Right atrium auricular region (tissue), 2 donors: ENCODE measurements at places on chromosomes 3 and 15.

GRCh38 chr15:97963779-97964178, 3.3 kb downstream of the ARRDC4 start:
- no peak for DNase-seq

DNA sequence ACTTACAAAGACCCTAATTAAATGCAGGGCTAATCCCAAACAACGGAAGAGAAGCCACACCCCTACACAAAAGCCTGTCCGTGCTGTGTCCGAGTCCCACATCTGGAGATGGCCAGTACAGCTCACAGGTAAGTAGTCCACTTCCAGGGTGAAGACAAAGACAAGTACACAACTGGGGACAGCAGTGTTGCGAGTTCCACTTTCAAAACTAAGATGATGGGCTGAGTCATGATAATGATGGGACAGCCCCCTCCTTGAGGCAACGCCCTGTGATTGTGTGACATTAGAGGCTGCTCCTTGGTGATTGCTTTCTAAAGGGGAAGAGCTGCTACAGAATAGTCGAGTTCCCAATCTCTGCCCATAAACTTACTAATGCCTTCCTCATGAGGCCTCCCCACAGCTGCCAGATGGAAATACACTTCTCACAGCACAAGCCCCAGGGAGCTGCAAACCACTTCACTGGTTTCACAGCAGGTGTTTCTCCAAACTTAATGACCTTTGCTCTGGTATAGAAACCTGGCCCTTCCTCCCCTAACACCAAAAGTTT, 27.6 kb downstream of the RFT1 start:
- peak; percentile 63 for DNase-seq

GRCh38 chr3:151839313-151839631, 25.4 kb downstream of the AADAC start:
- no peak for DNase-seq

DNA sequence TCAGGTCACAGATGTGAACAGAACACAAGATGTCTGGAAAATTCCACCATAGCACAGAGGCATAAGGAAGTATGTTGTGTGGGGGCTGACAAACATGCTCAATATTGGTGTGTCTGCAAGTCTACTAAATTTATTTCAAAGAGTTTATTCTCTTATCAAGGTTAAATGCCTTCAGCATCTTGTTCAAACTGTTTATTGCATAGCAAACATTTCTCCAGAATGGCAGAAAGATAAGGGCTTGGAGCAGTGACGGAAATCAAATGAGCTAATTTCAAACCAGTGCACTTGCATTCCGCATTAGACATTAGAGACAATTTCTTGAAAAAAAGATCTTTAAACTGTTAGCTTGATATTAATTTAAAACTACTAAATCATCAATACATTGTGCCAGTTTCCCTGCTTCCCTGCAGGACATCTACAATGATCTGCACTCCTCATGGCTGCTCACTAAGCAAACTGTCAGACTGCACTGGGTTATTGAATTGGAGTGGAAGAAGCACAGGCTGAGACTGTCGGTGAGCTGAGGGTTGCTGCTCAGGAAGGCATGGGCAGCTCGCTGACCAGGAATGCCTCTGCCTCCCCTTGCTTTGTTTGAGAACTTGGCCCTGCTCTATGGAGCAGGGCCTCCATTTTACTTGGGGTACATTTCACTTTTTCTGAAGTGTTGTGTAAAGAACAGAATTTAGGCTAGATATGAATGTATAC, 89.4 kb downstream of the KCNAB1 start:
- DNase-seq: no peak

DNA sequence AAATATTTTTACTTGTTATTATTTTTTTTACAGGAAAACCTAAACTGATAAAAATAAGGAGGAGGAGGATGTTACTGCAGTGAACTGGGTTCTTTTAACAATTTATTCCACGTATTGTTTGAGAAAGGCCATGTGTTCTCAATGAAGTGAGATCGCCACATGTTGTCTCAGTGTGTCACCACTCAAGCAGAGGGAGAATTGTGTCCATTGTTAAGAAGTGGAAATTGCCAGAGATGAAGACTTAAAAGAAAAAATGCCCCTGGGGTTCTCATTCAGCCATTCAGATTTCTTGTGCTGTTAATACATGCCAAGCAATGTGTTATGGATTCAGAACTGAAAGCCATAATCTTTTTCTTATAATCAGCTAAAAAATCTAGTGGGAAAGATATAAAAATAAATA, 297.1 kb downstream of the NSUN3 start:
- no peak for DNase-seq

- no peak for DNase-seq
Measured at GRCh38 chr3:13702286-13702685, 153.4 kb downstream of the FBLN2 start.

GRCh38 chr3:28042707-28043106, 198.7 kb upstream of the CMC1 start:
- no peak for DNase-seq

DNA sequence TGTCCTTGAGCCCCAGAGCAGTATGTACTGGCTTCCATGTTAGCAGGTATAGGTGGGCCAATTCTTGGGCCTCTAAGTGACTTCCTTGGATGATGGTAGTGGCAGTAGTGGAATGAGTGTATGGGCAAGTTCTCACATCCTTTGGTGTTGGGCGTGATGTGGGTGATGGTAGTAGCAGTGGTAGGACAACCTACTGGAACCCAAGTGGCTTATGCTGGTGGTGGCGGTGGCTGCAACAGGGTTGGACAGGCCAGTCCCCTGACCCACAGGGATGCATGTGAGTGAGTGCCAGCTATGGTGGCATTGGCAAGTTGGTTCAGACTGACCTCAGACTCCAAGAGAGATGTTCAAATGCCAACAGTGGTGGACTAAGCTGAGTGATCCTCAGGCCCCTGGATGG, 1228.2 kb downstream of the ROBO2 start:
- no peak for DNase-seq

DNA sequence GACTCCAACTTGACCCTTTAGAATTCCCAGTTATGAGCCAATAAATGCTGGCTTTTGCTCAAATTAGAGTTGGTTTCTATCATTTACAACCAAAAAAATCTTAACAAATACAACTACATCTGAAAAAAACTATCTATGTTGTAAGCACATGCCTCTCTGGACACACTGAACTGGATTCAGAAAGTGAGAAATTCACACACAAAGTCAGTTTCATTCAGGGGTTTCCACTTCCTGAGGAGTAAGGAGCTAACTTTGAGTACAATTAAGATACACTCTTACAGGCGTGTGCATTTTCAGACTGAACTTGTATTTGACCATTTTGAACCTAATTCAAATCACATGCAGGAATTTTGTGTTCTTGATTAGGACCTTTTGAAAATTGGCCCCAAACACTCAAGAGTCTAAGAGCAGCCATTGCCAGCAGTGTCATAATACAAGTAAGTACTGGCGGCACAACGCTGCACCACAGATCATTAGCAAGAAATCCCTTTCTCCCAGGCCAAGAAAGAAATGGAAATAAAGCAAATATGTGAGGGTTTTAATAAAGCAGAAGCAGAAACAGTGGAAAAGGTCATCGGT, 31.2 kb downstream of the LINS1 start:
- DNase-seq: no peak

- no peak for DNase-seq
Measured at GRCh38 chr3:49868862-49869466, 742 bp downstream of the CAMKV start.

DNA sequence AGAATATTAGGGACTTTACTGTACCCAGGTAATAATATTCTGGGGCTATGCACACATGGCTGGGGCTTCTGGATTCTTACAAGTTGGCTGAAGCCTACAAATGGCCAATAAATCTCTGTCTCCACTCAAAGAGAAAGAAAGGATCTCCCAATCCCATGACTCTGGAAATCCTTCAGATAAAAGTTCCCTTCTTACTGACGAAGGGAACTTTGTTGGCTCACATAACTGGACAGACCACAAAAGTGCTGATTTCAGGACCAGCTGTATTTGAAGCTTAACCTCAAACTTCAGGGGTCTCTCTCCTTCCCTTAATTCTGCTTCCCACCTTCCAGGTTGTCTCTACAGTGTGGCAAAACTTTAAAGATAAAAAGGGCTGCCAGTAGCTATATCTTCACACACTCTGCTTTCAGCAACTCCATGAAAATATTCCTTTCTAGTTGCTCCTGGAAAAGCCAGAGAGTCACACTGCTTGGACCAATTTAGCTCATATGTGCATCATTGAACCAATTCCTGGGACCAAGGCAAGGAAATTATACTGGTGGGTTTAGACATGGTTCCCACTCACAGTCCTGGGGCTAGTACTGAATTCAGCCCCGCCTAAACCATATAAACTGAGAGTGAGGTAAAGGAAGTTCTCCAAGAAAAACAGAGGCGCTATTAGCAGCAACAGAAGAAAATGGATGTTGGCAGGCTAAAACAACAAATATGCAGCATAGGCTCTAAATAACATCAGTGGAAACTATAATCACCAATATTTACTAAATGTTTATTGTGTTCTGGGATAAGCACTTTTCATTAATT, 290.0 kb upstream of the GADL1 start:
- DNase-seq: no peak

GRCh38 chr3:134754768-134755559, 40.1 kb upstream of the EPHB1 start:
- DNase-seq: no peak

- no peak for DNase-seq
Measured at GRCh38 chr15:56168394-56168793, 75.3 kb downstream of the RFX7 start.

GRCh38 chr3:174862101-174862500, 3.0 kb downstream of the NAALADL2 start:
- DNase-seq: no peak

DNA sequence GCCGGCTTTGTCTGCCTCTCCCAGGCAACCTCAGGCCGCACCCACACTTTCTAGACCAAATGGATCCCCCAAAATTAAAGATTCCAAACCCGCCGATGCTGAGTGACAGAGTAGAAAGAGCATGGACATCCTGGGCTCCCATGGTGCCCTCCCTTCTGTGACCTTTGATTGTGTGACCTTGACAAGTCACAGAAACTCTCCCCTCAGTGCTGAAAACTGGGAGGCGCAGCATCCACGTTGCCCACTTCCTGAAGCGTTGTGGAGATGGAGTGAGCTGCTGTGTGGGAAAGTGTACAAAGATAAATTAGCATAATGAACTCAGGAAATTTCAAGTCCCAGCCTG, 74.4 kb upstream of the MFGE8 start:
- no peak for DNase-seq

- no peak for DNase-seq
Measured at GRCh38 chr15:37880009-37880834, 54.2 kb upstream of the TMCO5A start.

DNA sequence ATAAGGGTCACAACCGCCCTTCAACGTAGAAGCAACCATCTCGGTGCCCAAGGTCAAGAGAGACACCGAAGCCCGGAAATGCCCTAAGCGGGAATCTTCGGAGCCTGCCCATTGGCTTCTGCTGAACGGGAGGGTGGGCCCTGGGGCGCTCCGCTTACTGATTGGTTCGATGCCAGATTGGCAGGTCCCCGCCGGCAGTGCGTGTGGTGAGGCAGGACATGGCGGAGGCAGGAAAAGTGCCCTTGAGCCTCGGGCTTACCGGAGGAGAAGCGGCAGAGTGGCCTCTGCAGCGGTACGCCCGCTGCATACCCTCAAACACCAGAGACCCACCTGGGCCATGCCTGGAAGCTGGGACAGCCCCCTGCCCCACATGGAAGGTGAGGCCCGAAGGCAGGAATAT, at the start of gene REC114:
TSS of gene REC114 (plus strand) at position 197 of the 400 bp plus-strand sequence. CDS start at position 219, 22 bp downstream.
- DNase-seq: no peak

DNA sequence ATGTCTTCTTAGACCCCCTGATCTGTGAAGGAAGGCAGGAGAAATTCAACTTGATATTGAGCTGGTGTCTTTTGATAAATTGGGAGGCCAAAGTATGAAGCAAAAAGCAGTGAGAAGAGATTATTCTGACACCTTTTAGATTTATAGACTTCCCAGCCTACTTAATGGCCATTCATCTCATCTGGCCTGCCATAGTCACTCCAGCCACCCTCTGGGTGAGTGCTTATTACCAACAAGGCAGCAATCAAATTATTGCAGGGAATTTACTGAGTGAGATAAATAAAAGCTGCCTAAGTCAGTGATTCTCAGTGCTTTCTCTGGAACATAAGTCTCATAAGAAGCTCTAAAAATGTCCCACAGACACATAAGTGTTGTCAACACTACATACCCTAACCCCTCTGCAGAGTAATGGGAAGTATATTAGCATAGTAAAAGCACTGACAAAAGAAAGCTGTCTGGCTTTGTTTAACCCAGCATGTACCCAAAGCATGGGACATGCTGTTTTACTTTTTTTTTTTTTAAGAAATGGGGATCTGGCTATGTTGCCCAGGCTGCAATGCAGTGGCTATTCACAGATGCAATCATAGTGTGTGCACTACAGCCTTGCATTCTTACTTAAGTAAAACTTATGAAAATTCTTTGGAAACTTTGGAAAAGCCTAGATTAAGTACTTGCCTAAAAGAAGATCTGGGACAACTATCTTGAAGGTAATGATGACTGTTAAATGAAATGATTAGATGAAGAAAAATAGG, 725.3 kb downstream of the TUSC7 start:
- DNase-seq: no peak

GRCh38 chr3:174191380-174191779, 667.8 kb upstream of the NAALADL2 start:
- no peak for DNase-seq

DNA sequence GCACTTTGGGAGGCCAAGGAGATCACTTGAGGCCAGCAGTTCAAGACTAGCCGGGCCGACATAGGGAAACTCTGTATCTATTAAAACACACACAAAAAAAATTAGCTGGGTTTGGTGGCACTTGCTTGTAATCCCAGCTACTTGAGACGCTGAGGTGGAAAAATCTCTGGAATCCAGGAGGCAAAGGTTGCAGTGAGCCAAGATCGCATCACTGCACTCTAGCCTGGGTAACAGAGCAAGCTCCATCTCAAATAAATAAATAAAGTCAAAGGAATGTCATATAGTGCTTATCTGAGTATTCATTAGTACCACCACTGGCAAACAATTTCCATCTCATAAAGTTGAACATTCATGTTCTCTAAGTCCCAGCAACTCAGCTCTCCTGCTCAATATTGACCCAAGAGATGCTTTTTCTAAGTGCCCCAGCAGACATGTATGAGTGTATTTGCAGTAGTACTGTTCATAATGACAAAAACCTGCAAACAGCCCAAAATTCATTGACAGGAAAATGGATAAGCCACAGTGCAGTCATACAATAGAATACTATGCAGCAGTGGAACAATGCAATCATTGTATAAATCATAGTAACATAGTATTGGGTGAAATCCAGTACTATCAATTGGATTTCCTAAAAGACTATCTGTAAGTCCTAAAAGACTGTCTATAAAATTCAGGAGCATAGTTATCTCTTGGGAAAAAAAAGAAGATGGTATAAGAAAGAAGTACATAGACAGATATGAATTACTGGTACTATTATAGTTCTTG, 751.5 kb upstream of the LMCD1 start:
- no peak for DNase-seq

DNA sequence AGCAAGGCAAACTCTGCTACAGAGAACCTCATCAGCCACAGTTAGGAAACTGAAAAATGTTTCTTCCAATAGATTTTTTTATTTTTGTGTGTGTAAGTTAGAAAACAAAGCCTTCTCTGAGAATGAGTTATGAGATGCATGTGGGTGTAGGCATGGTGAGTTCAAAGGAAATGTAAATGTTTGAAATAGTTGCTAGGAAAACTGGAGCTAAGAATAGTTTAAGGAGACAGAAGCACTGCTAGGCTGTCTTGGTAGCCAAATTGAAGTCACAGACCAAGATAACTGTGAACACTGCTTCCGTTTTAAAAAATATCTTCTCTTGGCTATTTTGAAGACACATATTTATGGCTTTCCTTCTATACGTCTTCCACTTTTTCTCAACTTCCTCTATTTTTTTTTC, 1501.2 kb upstream of the CADM2 start:
- DNase-seq: no peak

- no peak for DNase-seq
Measured at GRCh38 chr3:9649791-9650521, 651 bp downstream of the MTMR14 start.

- DNase-seq: no peak
Measured at GRCh38 chr15:101152914-101153313, 98.9 kb downstream of the CHSY1 start.
